ENCODE measurements at places on chromosomes 16 and 17.

DNA sequence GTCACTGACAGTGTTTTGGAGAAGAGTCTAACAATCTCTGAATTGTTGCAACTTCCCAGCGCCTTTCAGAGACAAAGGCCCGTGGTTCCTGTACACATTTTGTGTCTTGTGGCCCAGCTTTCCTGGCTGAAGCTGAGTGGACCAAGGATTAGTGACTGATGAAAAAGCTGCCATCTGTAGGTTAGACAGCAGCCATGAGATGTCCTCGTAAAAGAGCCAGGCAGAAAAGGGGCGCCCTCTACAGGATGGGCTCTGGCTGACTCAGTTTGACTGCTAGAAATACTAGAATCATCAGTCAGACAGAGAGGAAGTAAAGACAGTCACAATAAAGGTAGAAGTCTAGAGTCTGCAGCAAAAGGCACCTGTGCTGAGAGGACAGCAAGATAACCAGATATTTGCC, 26.5 kb upstream of the NF1 start:
- no peak for DNase-seq

DNA sequence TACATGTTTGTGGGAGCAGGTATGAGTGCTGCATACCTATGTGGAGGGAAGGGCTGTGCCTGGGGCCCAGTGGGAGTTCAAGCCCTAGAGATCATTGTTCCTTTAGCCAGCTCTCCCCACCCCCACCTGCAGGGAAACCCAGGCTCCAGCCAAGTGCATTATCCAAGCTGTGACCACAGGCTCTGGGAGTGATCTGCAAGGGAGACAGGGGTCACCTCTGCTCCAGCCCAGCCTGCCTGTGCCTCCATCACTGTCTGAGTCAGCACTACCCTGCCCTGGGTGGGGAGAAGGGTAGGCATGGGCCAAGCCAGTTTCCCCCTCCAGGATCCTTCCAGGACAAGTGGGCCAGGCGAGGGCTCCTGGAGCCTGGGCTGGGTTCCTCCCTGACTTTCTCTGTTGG, 32.1 kb upstream of the SBK1 start:
- peak; percentile 3 for DNase-seq

GRCh38 chr17:49333804-49334203, 28.2 kb downstream of the ZNF652 start:
- no peak for DNase-seq

DNA sequence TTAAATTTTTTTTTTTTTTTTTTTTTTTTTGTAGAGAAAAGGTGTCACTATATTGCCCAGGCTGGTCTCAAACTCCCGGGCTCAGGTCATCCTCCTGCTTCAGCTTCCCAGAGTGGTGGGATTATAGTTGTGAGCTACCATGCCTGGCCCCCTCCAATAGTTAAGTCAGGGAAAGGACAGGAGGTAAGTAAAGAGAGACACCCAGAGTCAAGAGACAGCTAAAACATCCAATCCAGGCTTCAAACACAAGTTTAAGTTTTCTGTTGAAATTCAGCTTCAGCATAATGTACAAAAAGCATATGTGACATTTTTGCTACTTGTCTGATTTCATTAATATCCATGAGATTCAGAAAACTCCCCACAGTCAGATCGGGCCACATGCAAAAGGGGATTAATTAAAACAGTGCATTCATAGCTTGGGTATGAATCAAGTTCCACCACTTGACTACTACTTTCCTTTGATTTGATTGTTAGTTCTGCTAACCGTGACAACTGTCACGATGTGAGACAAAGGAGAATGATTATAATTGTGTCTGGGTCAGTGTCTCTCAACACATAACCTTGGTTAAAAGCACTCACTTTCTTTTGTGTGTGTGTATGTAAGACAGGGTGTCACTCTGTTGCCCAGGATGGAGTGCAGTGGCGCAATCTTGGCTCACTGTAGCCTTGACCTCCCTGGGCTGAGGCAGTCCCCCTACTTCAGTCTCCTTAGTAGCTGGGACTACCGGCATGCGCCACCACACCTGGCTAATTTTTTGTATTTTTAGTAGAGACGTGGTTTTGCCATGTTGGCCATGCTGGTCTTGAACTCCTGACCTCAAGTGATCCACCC, 184.9 kb downstream of the PARN start:
- DNase-seq = no peak

GRCh38 chr16:72925631-72925979, 122.3 kb downstream of the ZFHX3 start:
- DNase-seq = no peak

GRCh38 chr17:80413771-80414507, 1.0 kb upstream of the ENDOV start:
- no peak for DNase-seq

DNA sequence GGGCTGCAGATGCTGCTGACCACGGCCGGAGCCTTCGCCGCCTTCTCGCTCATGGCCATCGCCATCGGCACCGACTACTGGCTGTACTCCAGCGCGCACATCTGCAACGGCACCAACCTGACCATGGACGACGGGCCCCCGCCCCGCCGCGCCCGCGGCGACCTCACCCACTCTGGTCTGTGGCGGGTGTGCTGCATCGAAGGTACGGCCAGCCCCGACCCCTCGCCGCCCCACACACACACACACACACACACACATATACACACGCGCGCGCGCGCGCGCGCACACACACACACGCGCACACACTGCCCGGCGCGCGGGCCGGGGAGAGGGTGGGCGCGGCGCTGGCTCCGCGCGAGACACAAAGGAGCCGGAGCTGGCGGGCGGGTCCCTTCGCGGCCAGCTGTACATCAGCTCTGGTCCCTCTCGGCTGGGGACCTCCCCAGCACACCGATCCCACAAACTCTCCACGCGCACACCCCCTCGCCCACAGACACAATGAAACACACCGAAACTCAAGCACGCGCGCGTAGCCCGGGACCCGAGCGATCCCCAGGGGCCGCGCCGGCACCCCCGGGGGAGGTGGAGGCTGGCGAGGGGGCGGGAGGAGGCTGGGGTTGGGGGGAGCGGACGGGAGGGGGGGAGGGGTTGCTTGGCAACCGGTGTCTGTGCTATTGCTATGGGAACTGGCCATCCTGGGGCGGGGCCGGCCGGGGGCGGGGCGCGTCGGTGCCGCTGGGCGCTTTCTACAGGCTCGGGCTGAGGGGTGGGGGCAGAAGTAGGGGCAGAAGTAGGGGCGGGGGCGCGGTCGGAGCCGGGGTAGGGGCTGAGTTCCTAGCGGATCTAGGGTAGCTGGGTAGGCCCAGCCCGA, 658 bp downstream of the CACNG4 start:
- DNase-seq = no peak

DNA sequence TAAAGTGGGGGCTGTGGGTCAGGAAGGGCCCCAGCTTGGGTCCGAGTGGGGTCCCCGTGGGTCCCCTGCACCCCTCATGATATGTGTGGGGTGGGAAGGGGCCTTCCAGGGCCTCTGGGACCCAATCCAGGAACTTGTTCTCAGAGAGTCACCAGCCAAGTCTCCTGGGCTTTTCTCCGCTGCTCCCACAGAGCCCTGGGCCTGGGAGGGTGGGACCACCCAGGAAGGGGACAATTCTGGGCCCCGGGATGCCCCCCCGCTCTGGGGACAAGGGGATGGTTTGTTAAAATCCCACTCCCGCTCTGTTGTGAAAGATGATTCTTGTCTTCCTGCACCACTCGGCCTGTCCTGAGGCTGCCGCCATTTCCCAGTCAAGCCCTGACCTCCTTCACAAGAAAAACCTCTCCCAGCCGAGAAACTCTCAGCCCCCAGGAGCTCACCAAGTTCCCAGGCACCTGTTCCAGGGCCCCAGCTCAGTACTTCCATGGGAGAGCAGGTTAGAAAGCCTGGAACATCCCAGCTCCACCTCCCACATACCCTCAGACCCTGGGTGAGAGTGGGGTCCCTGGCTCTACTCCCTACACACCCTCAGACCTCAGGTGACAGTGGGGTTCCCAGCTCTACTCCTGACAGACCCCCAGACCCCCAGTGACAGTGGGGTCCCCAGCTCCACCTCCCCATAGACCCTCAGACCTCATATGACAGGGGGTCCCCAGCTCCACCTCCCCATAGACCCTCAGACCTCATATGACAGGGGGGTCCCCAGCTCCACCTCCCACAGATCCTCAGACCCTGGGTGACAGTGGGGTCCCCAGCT, 75.1 kb downstream of the METRNL start:
- no peak for DNase-seq

GRCh38 chr17:2911755-2912111, 115.5 kb downstream of the RAP1GAP2 start:
- no peak for DNase-seq

DNA sequence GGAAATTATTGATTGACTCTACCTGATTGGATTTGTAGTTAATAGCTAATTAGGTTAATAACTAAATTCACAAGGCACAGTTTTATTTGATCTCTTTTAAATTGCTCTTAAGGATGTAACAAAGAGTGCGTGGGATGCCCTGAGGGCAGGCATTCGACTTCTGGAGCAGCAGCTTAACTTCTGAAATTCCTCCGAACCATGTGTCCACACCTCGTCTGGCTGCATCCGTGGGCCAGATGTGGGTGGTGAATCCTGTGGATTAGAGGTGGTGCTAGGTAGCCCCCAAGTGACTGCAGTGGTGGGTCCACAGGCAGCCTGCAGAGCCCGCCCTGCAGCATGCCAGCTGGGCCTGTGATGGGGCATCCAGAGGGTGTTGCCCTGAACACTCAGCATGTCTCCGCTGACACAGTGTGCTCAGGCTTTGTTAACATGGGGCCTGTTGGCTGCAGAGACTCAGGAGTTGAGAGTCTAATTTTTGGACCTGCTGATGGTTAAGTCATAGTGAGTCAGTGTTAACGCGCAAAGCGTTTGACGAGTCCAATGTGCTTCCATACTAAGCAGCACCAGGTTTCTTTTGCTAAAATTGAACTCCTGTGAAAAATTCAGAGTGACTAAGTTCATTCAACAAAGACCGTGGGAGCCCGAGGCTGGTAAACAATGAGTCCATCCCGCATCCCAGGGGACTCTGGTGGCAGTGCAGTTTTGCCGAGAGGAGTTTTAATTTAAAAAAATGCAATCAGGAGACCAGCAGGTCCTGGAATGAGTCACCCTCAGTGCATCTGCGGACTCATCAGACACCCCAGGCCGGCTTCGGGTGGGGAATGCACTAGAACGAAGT, 3.8 kb upstream of the NPB start:
- DNase-seq = peak; percentile 25

DNA sequence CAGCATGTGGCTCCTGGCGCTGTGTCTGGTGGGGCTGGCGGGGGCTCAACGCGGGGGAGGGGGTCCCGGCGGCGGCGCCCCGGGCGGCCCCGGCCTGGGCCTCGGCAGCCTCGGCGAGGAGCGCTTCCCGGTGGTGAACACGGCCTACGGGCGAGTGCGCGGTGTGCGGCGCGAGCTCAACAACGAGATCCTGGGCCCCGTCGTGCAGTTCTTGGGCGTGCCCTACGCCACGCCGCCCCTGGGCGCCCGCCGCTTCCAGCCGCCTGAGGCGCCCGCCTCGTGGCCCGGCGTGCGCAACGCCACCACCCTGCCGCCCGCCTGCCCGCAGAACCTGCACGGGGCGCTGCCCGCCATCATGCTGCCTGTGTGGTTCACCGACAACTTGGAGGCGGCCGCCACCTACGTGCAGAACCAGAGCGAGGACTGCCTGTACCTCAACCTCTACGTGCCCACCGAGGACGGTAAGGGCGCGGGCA, 645 bp downstream of the NLGN2 start:
- no peak for DNase-seq

DNA sequence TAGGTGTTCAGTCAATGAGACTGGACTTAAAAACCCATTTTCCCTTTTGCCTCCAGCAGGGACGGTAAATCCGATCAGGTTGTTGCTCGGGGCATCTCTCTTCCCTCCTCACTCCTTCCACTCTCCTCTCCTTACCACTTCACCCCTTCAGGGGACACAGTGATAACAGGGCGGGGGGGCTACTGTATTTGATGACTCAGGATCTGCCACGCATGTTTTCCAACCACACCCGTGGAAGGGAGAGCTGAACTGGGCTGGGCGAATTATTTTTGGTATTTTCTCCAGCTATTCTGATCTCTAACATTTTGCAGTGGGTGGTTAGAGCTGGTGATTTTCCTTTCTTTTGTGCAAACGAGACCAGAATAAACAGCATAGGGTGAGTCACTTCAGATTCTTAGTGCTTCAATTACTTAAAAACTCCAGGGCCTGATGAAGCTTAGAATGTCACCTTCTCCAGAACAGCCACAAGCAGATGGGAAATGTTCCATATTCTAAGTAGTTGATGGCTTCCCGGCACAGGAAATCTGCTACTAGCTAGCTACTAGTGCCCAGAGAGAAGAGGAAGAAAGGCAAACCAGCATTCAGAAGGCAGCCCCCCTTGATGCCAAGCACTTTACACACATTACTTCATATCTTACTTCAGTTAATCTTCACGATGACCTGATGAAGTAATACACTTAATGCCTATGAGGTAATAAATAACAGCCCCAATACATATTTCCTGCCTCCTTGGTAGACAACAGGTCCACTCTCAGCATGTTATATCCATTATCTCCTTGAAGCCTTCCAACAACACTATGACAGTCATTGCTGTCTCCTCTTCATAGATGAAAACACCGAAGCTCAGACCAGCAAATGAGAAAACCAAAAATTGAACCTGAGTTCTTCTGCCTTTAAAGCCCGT, 74.1 kb downstream of the ASIC2 start:
- no peak for DNase-seq

DNA sequence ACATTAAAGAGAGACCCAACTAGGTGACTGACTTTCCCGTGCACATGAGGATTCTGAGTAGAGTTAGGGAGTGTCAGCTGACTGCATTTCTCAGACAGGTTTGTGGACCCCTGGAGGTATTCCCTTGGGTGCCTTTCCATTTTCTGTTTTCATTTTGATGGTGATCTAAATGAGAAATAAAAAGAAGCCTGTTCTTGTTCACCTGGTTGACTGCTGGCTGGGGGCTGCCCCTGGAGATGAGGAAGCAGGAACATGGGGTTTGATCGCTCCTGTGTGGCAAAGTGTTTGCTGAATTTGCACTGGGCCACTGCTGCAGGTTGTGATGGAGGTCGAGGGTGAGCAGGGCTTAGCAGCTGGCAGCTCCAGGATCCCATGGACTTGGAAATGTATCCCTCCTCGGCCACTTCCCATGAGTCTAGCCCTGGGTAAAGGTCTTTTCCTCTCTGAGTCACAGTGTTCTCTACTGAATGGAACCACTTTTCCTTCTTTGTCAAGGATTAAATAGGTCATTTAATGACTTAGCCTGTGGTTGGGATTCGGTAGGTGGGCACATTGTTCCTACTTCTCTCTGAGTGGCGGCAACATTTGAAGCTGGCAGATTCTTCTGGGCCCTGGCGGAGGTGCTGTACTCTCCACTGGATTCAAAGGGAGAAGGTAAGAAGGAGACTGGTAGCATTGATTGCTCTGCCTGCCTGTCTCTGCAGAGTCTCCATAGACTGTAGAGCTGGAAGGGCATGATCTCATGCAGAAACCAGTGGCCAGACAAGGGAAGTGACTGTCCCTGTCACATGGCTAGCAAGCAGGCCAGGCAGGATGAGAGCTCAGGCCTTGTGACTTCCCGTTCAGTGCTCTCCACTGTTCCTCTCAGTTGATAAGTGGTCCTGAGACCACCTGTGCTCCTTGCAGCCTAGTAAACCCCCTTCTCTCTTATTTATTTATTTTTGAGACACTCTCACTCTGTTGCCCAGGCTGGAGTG, 17.9 kb downstream of the SNX29 start:
- DNase-seq = no peak

GRCh38 chr17:6162216-6162615, 92.0 kb downstream of the WSCD1 start:
- DNase-seq = no peak

GRCh38 chr16:88069397-88070168, 118.3 kb downstream of the BANP start:
- DNase-seq = no peak

- DNase-seq = no peak
Measured at GRCh38 chr17:82392209-82392920, 20.8 kb downstream of the UTS2R start.

Data from amniotic epithelial cell (primary cell).